ENCODE measurements at places on chromosomes 1 and 21.

DNA sequence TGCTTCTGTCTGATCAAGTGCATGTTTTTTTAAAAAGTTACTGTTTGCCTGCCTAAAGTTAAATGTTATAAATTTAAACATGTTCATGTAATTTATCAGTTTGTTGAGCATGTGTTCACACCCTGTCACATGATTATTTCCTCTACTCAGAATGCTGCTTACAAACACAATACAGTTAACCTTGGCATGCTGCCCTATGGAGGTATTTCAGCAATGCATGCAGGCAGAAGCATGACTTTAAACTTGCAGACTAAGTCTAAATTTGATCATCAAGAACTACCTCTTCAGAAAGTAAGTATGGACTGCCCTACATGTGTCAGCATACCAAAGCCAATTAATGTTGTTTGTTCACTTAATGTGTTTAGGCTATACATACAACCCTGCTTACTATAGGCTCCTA lies 161.6 kb downstream of the LRRC40 start:
- peak; percentile 62 for DNase-seq

GRCh38 chr1:54099061-54099610 lies 45.7 kb downstream of the TCEANC2 start:
- DNase-seq = no peak

GRCh38 chr1:58629031-58629462 lies 52.0 kb upstream of the TACSTD2 start:
- DNase-seq = no peak

GRCh38 chr1:66439031-66439740 lies 94.8 kb upstream of the SGIP1 start:
- peak; percentile 85 for DNase-seq

DNA sequence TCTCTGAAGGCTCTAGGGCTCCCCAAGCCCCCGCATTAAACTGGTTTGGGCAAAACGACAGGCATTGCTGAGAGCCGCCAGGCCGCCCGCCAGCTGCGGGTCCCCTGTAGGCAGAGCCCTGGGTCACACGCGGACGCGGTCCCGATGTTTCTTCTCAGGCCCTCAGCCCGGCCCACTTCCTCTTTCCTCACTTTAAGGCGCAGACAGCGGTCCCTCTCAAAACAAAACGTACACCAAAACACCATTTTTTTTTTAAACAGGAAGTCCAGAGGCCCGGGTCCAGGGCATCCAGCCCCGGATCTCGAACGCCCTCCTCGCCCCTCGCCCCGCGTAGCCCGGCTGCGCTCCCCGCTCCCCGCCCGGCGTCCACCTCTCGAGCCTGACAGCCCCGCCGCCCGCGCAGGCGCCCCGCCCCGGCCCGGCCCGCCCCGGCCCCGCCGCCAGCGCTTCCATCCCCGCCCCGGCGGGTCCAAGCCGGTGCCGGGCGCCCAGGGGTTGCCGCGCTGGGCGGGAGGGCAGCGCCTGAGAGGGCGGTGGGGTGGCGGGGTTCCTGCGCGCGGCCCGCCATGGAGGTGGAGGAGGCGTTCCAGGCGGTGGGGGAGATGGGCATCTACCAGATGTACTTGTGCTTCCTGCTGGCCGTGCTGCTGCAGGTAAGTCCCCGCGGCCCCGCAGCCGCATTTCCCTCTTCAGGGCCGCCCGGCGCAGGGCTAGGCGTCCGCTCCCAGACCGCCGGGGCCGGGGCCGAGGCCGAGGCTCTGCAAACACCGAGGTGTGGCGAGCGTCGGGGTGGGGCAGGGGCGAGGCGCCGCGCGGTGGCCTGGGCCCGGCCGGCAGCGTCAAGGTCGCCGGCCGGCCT lies at the start of gene SLC22A15:
Gene SLC22A15, plus strand, starts transcription at position 452 of the 859 bp plus-strand sequence. Its CDS starts 115 bp downstream, at position 567.
- peak; percentile 88 for DNase-seq

- DNase-seq = peak; percentile 65
Measured at GRCh38 chr1:201488830-201489589, 17.9 kb downstream of the CSRP1 start.

DNA sequence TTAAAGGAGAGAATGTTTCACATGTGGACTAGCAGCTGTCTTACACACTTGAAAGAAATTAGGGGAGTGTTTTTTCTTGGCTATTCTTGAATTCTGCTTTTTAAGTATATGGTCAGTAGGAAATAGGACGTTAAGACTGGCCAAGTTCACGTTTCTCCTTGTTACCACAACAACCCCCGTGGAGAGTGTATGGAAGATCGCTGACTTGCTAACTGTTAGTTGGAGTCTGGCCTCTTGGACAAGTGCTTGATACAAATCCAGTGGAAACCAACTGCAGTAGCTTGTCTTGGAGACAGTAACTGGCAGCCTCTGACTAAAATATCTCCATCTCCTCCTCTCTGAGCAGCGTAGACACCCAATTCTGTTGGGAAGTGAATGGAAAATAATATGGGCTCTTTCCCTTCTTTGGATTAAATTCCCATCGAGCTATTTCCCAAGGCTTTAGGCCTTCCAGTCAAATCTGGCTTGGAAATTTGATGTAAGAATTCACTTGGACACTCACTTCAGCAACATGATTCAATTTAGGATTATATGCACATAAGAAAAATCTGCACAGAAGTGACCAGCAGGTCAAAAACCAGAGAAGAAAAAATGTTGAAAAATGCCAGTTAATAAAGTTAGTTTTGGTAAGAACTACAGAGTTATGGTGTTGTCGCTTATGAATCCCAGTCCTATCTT lies 3.6 kb upstream of the NFIA start:
- peak; percentile 70 for DNase-seq

DNA sequence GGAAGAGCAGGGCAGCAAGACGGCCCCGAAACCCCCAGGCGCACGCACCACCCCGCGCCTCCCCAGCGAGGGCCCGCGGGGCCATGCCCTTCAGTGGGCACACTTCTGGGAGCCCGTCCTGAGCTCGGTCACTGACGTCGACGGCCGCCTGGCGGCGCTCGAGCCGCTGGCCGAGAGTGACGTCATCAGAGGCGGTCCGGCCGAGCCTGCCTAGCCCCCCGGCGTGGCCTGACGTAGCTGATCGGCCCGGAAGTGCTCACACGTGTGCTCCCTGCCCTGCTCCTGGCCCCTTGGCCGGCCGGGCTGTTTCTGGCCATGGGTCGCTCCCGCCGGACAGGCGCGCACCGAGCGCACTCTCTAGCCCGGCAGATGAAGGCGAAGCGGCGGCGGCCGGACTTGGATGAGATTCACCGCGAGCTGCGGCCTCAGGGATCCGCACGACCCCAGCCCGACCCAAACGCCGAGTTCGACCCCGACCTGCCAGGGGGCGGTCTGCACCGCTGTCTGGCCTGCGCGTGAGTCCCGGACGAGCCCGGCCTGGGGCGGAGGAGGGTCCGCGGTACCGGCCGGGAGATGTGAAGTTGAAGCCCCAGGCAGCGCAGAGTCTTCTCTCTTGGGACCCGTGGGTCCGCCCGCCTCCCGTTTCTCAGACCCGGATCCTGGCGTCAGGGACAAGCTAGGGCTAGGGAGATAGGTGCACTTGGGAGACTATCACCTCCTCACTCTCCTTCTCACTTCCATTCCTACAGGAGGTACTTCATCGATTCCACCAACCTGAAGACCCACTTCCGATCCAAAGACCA lies at the start of gene ZNF593:
Gene ZNF593, plus strand, starts transcription at position 240 of the 803 bp plus-strand sequence. Its CDS starts 76 bp downstream, at position 316.
- DNase-seq = peak; percentile 96

- DNase-seq = no peak
Measured at GRCh38 chr1:47106792-47107191, 30.4 kb upstream of the CYP4A22 start.

DNA sequence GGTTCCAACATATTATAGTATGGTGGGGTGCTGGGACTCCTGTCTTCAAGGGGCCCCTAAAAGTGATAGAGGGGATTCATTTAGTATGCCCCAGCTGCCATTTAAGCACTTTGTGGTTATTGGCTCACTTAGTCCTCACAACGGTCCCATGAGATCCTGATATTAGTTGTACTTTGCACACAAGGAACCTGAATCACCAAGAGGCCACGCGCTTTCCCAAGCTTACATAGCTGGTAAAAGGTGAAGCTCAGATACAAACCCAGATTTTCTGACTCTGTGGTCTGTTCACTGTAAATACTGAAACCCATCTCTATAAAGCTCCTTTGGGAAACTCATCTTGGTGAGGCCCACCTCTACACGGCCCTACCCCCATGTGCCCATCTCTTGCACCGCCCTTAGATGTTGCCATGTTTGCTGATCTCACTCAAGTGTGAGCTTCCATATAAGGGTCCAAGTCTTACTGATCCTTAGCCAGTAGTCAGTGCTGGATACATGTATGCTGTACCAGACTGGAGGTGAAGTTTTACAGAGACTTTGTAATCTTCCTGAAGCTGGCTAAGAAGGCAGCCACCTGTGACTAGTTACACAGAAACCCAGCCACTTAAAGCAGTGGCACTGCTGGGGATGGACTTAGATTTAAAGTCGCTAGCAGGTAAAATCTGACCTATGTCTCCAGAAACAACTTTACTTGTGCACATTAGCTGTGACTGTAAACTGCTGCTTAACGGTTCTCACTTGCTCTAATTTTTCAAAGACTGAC lies 124.4 kb upstream of the HOOK1 start:
- no peak for DNase-seq

- DNase-seq = peak; percentile 31
Measured at GRCh38 chr1:56901716-56902115, 47.1 kb downstream of the C8A start.

GRCh38 chr1:203696673-203697072 lies 68.3 kb upstream of the LAX1 start:
- DNase-seq = no peak

GRCh38 chr1:67755619-67756018 lies 70.6 kb downstream of the GADD45A start:
- DNase-seq = no peak

- no peak for DNase-seq
Measured at GRCh38 chr1:165861911-165862310, 34.5 kb downstream of the UCK2 start.

GRCh38 chr1:65476327-65476726 lies 55.9 kb downstream of the LEPR start:
- DNase-seq = no peak

DNA sequence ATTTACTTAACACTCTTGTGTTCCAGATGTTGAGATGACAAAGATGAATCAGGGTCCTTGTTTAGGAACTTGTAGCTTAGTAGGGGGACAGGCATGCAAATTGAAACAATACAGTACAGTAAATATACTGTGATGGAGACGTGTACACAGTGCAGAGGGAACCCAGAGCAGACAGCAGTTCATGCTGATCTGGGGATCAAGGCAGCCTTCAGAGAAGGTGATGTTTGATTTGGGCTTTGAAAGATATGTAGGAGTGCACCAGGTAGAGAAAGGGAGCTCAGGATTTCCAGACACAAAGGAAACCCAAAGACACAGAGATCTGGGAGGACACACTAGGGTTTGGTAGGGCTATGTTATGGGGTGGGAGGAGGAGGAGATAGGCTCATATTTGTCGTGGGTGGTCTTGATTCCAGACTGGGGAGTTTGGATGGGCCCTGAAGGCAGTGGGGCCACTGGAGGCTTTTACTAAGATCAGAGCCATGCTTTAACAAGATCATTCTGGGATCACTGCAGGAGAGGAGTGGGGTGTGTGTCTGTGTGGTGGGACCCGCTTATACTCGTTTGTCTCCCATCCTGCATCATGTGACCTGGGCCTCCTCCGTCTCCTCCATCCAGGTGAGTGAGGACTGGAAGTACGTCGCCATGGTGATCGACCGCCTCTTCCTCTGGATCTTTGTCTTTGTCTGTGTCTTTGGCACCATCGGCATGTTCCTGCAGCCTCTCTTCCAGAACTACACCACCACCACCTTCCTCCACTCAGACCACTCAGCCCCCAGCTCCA lies 7.8 kb downstream of the CHRNB2 start:
- DNase-seq = no peak

- DNase-seq = peak; percentile 55
Measured at GRCh38 chr1:8862528-8862927, 16.0 kb downstream of the ENO1 start.

DNA sequence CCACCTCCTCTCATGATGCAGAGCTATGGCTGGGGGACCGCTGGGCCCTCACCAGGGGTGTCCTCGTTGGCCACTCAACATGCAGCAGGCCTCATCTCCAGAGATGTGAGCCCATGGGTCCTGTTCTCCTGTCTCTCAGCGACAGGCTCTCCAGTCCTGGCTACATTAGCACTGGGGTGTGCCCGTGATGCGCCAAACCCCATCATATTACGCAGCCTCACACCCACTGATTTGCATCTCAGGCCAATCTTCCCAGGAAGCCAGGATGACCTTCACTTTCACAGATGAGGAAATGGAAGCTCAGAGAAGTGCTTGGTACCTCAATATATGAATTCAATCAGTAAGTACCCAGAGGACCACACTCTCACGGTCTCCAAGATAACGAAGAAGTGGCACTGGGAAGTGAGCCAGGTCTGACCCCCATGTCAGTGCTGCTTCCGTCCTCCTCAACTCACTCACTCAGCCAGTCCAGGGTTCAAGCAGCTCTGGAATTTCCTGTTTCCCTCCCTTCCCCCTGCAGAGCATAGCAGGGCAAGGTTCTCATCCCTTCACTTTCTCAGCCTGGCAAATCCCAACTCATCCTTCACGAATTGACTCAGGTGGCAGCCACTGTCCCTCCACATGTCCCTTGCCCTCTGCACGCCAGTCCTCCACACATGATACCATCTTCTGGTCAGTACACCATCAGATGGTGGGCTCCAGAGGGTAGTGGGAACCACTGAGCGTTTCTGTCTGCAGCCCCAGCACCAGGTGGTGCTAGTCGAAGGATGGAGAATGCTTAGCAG lies 28.9 kb upstream of the EVA1B start:
- no peak for DNase-seq

GRCh38 chr1:12480748-12481362 lies 137.2 kb downstream of the DHRS3 start:
- peak; percentile 12 for DNase-seq

DNA sequence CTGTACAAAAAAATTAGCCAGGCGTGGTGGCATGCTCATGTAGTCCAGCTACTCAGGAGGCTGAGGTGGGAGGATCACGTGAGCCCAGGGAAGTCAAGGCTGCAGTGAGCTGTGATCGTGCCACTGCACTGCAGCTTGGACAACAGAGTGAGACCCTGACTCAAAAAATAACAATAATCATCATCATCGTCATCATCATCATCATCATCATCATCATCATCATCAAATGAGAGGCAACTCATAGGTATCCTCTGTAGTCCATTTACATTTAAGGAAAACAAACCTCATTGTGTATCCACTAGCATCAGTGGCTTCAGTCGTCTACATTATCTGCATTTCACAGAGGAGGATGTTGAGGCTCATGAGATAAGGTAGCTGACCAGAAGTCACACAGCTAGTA lies 68.8 kb upstream of the SELENON start:
- DNase-seq = no peak

GRCh38 chr1:171424494-171424893 lies 60.8 kb upstream of the PRRC2C start:
- no peak for DNase-seq

GRCh38 chr1:238608144-238608543 lies 717.4 kb upstream of the ZP4 start:
- DNase-seq = no peak

GRCh38 chr1:160090760-160091159 lies 7.7 kb downstream of the IGSF8 start:
- DNase-seq = no peak

GRCh38 chr1:222068937-222069336 lies 327.0 kb upstream of the DUSP10 start:
- DNase-seq = no peak
